Left cardiac atrium (tissue), 4 donors: ENCODE measurements at places on chromosomes 5 and 9. TPM values are rescaled to one million over a fixed set of nuclear protein-coding genes. Genes with fewer than 3 reads are reported as not detected.

DNA sequence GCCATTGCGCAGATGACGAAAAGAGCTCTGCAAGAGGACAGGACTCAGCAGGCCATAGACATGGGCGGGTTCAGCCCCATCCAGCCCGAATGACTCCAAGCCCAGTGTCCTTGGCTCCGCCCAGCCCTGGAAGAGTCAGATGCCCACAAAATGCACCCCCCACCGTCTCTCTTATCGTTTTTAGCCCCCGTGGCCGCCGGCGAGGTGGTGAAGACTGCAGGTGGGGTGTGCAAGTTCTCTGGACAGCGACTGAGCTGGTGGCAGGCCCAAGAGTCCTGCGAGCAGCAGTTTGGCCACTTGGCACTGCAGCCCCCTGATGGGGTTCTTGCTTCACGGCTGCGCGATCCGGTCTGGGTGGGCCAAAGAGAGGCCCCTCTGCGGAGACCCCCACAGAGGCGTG is 2.1 kb downstream of the ADGRD2 start:
- DNase-seq = no peak

GRCh38 chr5:38697013-38697412 is 140.6 kb upstream of the LIFR start:
- DNase-seq = no peak

DNA sequence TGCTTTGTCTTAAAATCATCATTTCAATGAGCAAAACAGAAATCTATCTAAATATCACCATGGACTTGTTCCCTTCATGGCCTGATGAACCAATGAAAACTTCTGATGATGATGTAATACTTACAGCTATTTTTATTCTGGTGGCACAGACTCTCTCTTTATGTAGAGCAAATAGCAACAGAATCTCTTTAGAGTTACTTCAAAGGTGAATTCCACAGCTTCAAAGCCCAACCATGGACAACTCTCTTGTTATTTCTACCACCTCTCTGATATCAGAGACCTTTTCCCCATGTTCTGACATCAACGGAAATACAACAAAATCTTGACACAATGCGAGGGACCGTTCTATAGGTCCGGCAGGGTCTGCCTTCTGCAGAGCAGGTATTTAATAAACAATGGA is 70.1 kb downstream of the RETREG1 start:
- DNase-seq = no peak

GRCh38 chr9:112280904-112281303 is 52.5 kb downstream of the PTBP3 start:
- no peak for DNase-seq

DNA sequence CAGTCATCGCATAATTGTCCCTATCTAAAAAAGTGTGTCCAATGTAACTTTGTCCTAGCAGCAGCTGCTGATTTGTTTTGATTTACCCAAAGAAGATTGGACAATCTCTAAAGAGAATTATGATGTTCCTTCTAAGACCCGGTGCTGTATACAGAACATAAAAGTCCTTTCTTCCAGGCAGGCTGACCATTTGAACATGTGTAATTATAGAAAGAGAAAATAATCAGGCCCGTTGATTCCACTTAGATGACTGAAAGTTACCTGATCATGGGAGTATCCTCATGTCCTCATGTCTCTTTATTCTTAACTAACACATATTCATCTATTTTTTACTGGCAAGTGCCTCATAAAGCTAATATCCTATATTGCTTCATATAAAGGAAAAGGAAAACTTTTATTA is 164.1 kb upstream of the MRPS30 start:
- DNase-seq = no peak

GRCh38 chr9:21708260-21708711 is 94.2 kb upstream of the MTAP start:
- no peak for DNase-seq

GRCh38 chr5:17190242-17190778 is 27.1 kb upstream of the BASP1 start:
- DNase-seq = no peak

DNA sequence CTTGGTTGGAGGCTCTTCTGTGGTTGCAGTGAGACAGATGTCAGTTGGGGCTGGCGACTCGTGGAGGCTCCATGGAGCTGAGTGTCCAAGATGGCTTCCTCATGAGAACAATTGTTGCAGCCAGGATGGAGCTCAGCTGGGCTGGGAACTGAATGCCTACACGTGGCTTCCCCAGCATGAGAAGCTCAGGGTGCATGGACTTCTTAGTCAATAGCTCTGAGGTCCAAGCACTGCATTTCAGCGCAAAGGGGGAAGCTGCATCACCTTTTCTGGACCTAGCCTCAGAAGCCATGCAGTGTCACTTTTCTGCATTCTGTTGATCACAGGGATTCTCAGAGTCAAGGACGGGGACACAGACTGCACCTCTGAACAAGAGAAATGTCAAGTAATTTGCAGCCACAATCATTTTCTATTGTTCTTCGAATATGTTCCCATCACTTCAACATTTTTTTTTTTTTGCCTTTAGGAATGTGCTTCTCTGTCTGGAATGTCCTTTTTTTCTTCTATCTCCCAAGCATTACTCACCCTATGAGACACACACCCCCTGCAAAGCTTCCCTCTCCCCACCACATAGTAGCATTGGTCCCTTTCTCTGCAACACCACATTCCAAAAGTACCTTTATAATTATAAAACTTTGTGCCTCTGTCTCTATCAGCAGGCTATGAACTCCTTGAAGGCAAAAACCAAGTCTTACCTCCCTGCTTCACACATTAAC is 57.5 kb upstream of the STK32A start:
- DNase-seq = no peak

- DNase-seq = no peak
These were observed 104.7 kb upstream of the ISL1 start for GRCh38 chr5:51278539-51278938.

GRCh38 chr9:23254404-23255184 is 571.4 kb downstream of the ELAVL2 start:
- no peak for DNase-seq

- no peak for DNase-seq
These were observed 73.3 kb downstream of the GLIS3 start for GRCh38 chr9:4226331-4227250.

- DNase-seq = no peak
These were observed 5.9 kb downstream of the ALAD start for GRCh38 chr9:113395000-113395861.

- peak; percentile 81 for DNase-seq
These were observed 628 bp downstream of the ATOSB start for GRCh38 chr9:35114840-35115628.

GRCh38 chr5:123093111-123093600 is 4.1 kb downstream of the PRDM6 start:
- DNase-seq = no peak

PTGDS gene
- 4,014 TPM for total RNA-seq
